Retinal pigment epithelial cell (primary cell): ENCODE measurements at places on chromosomes 5 and 9.

DNA sequence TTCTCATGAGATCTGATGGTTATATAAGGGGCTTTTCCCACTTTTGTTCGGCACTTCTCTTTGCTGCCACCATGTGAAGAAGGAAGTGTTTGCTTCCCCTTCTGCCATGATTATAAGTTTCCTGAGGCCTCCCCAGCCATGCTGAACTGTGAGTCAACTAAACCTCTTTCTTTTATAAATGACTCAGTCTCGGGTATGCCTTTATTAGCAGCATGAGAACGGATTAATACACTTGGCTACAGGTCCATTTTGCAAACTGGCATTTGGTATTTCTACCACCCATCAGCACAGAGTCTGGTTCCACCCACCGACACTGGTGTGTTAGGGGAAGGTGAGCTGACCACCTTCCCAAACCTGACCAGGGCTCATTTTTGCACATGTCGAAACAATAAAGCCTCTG, 47.9 kb upstream of the RARS1 start:
- DNase-seq, result peak; percentile 63

DNA sequence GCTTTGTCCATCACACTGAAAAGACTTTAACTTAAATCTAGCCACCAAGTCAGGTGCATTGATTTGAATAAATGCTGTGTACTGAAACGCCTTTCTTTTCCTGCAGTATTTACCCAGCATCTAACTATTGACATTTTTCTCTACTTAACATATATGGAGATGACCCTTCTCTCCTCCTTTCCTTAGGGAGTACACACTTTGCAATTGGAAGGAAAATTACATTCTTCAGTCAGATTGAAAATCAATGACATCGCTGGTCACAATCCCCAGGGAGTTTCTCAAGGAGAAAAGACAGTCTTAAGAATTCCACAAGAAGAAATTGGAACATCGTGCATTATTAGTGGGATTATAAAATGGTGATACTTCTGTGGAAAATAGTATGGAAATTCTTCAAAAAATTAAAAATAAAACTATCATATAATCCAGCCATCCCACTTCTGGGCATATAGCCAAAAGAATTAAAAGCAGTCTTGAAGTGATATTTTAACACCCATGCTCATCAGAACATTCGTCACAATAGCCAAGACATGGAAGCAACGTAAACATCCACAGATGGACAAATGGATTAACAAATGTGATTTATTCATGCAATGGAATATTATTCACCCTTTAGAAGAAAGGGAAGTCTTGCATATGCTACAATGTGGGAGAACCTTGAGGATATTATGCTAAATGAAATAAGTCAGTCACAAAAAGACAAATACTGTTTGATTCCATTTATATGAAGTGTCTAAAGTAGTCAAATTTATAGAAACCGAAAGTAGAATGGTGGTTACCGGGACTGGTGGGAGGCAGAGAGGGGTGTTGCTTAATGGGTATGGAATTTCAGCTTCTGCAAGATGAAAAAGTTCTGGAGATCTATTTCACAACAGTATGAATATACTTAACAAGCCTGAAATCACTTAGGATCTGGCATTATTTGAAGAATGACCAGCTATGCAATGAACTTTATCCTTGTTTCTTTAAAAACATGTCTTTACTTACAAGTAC, 14.3 kb upstream of the FREM1 start:
- no peak for DNase-seq

DNA sequence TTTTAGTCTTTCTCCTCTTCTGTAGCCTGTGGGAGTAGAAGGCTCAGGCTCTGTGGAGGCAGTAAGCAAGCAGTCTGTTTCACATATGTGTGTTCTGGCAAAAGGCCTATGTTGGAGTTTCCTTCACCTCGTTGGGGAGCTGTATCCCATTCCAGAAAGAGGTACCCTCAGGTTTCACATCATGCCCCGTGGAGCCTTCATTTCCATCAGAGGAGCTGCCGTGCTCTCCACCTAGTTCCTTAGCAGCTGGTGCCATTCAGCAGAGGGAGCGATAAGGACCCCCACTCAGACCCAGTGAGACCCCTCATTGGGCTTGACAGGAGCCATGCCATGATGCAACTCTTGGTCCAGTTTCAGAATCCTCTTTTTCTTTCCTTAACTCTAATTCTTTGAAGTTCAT, 50.6 kb upstream of the ANGPTL2 start:
- DNase-seq, result no peak

- DNase-seq, result no peak
Observed at GRCh38 chr5:157265714-157266285, at the start of gene CYFIP2. CYFIP2 (plus strand) TSS chr5:157266123; CDS start chr5:157285362, 19,239 bp downstream.

DNA sequence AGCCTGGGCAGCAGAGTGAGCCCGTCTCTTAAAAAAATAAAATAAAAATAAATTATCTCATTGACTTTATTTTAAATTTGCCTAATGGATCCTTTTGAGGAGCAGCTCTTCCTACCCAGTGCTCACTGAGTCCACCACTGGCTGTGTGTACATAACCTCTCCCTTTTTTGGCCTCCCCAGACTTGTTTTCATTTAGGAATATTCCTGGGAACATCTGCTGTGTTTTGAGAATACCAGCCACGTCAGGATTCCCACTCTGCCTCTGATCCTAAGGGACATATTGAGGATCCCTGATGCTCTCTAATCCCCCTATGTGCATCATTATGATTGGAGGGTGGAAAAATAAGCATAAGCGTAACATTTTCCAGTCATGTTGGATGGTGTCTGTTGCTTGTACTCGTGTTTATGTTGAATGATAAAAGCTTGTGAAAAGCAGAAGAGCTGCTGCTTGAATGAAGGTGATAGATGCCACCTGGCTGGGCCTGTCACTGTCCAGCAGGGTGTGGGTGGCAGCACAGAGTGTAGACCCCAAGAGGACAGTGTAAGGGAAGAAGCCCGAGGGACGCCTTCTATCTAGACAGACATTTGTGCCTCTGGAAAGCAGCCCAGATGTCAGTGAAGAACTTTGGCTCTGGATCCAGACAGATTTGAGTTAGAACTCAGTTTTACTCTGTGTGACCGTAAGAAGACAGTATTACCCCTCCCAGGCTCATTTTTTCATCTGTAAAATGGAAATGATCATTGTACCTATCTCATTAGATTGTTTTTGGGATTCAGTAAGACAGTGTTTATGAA, 15.4 kb downstream of the KCNN2 start:
- no peak for DNase-seq
